ENCODE measurements at places on chromosomes 7 and 10.

GRCh38 chr7:137715533-137715932 lies 131.2 kb downstream of the DGKI start:
- DNase-seq: no peak

GRCh38 chr7:28802450-28802849 lies 155.7 kb downstream of the TRIL start:
- no peak for DNase-seq

GRCh38 chr10:100745882-100746783 lies 751 bp downstream of the PAX2 start:
- no peak for DNase-seq

GRCh38 chr7:36971515-36972139 lies 247.3 kb upstream of the AOAH start:
- DNase-seq: no peak

GRCh38 chr7:21407796-21408480 lies 19.9 kb upstream of the SP4 start:
- DNase-seq: no peak

GRCh38 chr7:110521357-110521911 lies 569.5 kb upstream of the LRRN3 start:
- no peak for DNase-seq

DNA sequence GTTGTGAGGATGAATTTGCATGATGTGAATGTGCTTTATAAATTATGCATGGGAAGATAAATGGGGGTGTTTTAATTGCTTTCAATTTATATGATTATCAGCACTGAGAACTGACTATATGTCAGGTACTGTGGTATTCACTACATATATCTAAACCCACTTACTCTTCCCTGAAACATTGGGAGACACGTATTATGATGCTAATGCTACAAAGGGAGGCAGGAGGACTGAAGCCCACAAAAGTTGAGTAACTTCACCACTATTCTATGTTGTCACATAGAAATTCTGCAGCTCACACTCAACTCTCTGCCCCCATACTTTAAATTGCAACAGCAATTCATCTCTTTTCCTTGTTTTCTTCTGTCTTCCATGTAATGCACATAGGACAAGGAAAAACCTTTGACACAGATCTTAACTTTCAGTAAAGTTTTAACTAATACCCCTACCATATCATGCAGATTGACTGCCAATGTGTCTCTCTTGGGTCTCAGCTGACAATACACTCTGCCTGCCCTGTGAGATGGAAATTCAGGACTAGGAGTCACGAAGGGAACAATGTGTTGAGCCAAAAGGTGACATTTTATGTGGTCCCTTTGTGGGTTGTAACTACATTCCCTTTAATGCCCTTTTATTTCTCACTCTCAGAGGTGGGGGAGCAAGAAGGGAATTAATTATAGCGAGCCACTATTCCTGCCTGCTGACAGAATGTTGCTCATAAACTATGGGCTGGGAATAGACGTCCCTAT lies 691.0 kb upstream of the SORCS1 start:
- DNase-seq: no peak

DNA sequence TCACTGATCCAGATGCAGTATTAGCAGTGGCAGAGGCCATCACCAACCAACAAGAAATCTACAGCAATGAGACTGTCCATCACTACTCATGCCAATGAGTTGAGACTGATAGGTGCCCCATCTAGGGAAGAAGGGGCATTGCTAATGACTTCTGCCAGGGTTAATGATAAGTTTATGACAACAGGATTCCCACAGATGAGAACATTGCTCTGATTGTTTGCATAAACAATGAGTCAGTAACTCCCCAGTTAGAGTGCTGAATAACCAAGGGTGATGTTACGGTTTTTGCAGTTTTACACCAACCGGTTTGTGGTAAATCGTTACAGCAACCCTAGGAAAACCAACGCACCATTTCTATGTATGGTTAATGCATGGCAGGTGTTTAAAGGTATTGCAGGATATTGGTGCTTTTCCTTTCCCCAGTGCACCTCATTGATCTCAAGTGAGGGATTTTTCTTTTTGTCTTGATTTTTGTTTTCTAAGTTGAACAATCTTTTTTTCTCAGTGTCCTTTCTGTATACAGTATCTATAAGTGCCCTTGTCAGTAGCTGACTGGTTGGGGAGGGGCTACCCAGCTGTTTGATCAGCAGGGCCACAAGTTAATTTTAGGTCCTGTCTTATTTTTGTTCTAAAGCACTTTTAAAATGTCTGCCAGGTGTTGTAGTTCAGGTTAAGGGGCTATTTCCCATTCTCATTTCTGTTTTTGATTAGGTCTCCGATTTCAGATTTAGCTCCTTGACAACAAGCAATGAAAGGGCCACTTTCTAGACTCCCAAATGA lies 3.9 kb upstream of the CSGALNACT2 start:
- DNase-seq: no peak

DNA sequence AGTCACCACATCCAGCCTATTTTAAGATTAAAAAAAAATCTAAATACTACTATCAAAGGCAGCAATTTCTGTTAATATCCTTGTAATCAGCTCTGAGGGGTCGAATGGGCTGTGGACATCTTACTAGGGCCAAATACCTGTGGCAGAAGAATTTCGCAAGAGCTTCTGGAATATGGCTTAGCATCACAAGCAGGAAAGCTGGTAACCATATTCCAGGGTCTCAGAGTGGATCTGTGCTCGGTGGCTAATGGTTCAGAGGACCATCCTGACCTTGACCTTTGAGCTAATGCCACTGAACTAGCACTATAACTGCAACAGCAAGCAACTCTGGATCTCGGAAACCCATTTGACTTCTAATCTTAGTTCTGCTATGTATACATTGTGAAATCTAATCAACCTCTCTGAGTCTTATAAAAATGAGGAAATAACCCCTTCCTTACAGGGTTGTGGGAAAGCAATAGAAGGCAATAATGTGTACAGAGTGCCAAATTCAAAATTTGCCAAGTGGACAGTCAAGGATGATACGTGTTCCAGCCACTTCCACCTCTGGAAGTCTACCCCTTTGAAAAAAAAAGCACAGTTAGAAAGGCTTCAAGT lies 65.5 kb downstream of the CYP26A1 start:
- DNase-seq: no peak

DNA sequence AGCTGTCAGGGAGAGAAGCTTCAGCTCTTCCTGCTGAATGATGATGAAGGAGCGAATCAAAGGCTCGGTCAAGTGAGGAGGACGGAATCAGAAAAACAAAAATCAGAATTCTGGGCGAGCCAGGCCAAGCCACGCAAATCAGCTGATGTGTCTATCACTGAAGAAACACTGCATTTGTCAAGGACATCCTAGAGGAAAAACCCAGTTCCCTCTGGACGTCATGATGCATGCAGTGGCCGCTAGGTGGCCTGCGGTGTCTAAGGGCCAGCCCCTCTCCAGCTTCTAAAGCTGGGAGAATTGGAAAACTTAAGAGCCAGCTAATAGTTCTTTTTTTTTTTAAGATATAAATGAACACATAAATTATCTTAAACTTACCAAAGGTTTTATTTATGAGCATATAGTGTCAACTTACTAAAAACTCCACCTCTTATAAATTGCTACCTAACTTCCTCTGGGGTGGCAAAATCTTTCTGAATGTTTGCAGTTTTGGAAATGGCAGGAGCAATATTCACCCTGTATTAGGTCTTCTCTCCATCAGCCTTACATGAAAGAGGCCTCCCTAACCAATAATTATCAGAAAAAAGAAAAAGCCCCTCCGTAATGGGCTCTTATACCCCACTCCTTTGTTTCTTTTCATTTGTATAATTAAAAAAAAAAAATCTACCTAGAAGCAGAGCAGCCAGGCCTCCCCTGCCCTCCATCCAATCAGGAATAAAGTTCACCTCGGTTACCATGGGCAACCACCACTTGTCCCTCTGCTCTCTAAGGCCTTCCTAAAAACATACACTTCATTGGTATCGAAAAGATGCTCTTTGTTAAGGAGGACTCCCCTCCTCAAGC lies 186.8 kb downstream of the USP6NL start:
- DNase-seq: peak; percentile 22

- no peak for DNase-seq
Measured at GRCh38 chr10:62852961-62853702, 37.0 kb upstream of the EGR2 start.

- no peak for DNase-seq
Measured at GRCh38 chr7:41688012-41688625, 14.8 kb downstream of the INHBA start.

DNA sequence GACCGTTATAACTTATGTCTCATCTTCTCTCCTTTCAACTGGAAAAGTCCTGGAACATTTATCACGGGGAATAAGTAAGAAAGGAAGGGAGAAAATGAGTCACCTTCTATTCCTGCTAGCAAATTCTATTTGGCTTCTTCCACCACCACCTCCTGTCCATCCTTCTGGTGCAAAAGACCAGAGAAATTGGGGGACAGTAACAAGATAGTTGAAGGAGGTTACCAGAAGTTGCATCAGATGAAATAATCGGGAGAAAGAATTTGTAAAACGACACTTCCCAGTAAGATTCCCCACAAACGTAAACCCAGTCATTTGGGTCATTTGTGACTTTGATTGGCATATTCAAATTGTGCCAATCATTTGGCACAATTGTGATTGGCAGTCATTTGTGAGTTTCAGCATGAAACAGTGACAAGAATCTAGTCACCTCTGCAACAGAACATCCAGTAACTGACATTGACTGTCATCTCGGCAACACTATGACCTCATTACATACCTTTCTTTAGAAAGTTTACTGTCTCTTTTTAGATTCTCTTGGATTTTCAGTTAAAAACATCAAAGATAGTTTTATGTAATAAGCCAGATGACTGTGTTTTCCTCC lies 51.3 kb upstream of the PIK3CG start:
- no peak for DNase-seq

GRCh38 chr10:56551037-56551436 lies 190.0 kb upstream of the ZWINT start:
- no peak for DNase-seq

GRCh38 chr7:64887756-64888508 lies 15.1 kb upstream of the ZNF273 start:
- DNase-seq: no peak

DNA sequence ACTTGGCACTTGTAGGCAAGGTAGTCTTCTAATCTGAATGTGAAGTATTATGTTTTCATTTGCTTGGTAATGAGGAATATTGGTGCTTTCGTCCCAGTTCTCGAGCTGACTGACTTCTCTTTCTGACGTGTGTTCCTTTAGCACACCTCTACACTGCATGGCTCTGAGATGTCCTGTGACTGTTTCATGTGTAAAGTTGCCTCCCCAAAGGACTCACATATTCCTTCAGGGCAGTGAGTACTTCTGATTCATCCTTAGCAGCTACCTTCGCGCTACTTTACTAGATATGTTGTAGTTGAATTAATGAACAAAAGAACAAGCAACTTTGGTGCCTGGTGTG lies 113.7 kb downstream of the EGFR start:
- no peak for DNase-seq

DNA sequence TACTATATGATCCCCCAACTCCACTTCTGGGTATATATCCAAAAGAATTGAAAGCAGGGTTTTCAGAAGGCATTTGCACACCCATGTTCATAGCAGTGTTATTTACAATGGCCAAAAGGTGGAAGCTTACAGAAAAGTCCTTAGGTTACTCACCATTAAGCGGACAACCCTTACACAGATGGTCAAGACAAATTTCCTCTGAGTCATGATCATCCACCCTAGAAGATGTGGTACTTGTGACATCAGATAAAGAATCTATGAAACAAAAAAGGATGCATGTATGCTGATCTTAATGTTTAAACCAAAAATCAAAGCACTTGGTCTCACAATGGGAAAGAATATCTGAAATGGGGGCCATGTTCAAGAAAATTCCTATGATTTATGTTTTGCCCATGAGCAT lies 31.1 kb downstream of the ZC3HAV1 start:
- DNase-seq: no peak

Data from progenitor cell of endocrine pancreas (in vitro differentiated cells).